Naive thymus-derived CD8-positive, alpha-beta T cell (primary cell): ENCODE measurements at places on chromosomes 12 and 14. TPM values are rescaled to one million over a fixed set of nuclear protein-coding genes. Genes with fewer than 3 reads are reported as not detected.

The TMPRSS12 gene
- total RNA-seq = not detected

The HHIPL1 gene
- 0.34 TPM for total RNA-seq

The SETD1B gene
- total RNA-seq = 92.8 TPM

The PLEKHG7 gene
- not detected for total RNA-seq

The CLEC6A gene
- total RNA-seq = not detected

The MIA2 gene
- 26.0 TPM for total RNA-seq

The ATL1 gene
- 3.1 TPM for total RNA-seq

The NELL2 gene
- 626 TPM for total RNA-seq

The RAB15 gene
- total RNA-seq = 4.7 TPM

The MYF6 gene
- not detected for total RNA-seq

The ACTR6 gene
- 42.8 TPM for total RNA-seq

The HVCN1 gene
- 21.2 TPM for total RNA-seq

The SDR9C7 gene
- total RNA-seq = not detected

The TUNAR gene
- total RNA-seq = not detected

The EMP1 gene
- 2.2 TPM for total RNA-seq

The ARHGAP9 gene
- 291 TPM for total RNA-seq

The FBLN5 gene
- total RNA-seq = 8.1 TPM

- no peak for DNase-seq
These were observed 71.3 kb upstream of the DDX11 start for GRCh38 chr12:31002361-31002725.

DNA sequence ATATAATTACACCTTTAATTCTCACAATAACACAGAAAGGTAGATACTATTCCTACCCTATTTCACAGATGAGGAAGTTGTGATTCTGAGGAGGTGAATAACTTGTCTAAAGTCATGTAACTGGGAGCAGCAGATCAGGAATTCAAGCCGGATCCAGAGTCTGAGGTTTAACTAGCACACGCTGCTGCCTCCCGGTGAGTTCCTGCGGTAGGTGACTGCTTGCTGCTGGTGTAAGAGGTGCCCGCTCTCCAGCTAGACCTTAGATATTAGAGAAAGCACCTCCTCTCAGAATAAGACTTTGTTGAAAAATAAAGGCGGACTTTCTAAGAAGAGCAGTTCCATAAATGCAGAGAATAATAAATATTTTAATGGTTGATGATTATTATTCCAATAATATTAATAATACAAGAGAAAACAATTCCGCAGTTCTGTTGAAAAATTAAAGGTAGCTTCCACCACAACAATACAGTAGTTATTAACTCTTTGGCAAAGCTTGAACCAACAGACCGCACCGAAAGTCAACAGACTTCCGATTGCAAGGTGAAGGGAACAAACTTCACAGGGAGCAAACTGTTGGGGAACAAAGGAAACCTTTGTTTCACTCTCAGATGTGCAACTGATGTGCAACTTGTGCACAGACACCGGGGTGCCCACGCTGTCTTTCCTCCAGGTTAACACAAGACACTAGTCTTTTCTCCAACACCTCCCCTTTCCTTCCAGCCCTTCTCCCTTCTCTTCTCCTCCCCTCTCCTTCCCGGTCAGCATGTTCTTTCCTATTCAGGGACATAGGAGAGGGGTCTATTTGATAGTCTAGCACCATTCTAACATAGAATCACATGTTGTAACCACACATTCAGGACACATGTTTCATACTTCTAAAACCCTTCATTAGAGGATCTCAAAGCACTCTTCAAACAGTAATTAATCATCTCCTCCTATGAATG is 73.2 kb upstream of the EGLN3 start:
- no peak for DNase-seq

- no peak for DNase-seq
These were observed 352.0 kb upstream of the TMTC1 start for GRCh38 chr12:30135776-30136175.

DNA sequence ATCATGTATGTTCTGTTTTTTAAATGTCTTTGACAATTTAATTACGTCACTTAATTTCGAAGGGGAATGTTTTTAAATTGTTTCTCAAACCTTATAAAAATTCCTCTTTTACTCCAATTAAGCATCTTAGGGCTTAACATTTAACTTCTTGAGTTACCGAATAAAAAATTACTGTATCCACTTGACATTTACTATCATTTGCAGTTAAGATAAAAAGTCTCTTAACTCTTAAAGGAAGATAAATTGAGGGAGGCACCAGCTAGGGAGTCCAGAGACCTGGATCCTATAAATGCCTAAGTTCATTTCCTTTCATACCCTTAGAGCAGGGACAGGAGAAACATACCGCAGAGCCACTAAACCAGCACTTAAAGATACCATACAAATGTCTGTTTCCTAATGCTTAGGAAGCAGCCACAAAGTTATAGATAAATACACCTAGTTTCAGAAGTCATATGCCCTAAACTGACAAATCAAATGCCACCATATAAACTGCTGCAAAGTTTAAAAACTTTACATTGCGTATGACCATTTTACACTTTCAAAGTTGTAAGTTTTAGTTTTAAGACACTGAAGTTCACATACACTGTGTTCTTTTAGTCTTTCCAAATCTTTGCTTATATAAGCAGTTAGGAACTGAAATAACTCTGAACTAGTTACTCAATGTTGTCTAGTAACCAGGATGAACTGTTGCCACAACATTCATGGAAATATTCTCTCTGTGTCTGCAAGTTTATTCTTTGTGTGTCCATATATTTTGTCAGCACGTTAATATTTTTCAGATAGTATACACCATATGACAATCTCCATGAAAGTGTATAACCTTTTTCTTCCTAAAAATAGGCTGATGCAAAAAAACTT is 71.2 kb downstream of the GALNT4 start:
- no peak for DNase-seq

DNA sequence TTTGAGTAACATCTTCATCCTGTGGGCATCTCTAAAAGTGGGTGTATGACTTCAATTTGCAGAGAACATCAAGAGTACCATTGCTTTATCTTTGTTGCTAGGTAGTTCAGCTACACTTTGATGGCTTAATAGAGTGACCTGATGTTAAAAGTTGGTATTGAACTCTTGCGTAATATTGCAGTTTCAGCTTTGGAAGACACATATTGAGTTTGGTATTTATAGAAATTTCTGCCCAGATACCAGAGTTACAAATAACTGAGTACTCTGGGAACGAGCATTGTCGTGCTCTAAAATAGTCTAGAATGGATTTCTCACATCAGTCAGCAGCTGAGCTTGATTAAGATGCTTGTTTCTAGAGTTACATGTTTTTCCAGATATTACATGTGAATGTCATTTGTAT is 24.8 kb upstream of the AKAP5 start:
- DNase-seq = no peak

GRCh38 chr12:118463677-118464076 is 87.3 kb downstream of the SUDS3 start:
- no peak for DNase-seq

GRCh38 chr14:104680806-104681688 is 8.4 kb upstream of the INF2 start:
- DNase-seq = no peak

- no peak for DNase-seq
These were observed 202.7 kb downstream of the FBXL14 start for GRCh38 chr12:1391722-1392121.

GRCh38 chr12:69313209-69313608 is 35.0 kb upstream of the LYZ start:
- DNase-seq = no peak

- DNase-seq = no peak
These were observed 102.1 kb downstream of the KCNH5 start for GRCh38 chr14:62943202-62943601.

GRCh38 chr12:100671396-100672074 is 98.1 kb downstream of the GAS2L3 start:
- DNase-seq = no peak

- no peak for DNase-seq
These were observed 832 bp upstream of the CACNA2D4 start for GRCh38 chr12:1919284-1919683.

GRCh38 chr12:71186571-71187288 is 28.9 kb upstream of the TSPAN8 start:
- DNase-seq = no peak

GRCh38 chr12:111656016-111656415 is 29.7 kb downstream of the BRAP start:
- DNase-seq = no peak

DNA sequence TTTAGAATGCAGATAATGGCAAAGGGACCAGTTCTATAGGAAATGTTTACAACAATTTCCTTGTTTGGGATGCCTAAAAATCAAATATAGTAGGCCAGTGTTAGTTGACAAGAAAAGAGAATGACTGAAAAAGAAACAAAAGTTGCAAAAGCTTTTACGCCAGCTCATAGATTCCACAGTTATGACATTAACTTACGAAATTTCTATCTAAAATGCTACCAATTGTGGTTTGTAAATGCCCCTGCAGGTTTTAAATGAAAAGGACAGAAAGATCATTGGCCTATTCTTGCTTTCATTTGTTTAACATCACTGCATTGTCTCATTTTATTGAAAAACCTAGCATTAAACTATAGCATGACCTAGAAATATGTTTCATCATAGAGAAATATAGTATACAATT is 345.8 kb downstream of the CCDC91 start:
- DNase-seq = no peak

GRCh38 chr12:57739914-57740538 is 1.5 kb upstream of the AGAP2 start:
- no peak for DNase-seq

GRCh38 chr12:31226639-31227038 is 99.3 kb downstream of the SINHCAF start:
- no peak for DNase-seq

- DNase-seq = no peak
These were observed 26.4 kb upstream of the MED13L start for GRCh38 chr12:116303929-116304328.

- no peak for DNase-seq
These were observed 292.6 kb downstream of the ACSS3 start for GRCh38 chr12:81370456-81370855.

- DNase-seq = no peak
These were observed 709 bp downstream of the INHBC start for GRCh38 chr12:57435293-57435692.

DNA sequence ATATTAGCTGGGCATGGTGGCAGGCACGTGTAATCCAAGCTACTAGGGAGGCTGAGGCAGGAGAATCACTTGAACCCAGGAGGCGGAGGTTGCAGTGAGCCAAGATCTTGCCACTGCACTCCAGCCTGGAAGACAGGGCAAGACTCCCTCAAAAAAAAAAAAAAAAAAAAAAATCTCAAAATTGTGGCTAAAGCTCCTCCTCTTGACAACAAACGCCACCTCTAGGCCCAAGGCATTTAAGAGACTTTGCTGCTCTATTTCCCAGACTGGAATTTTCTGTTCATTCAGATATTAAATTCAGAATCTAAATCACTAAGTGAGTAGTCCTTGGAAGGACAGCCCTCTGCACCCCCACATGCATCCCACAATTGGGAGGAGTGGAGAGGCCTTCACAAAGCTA is 1.4 kb downstream of the ZFYVE1 start:
- DNase-seq = no peak

DNA sequence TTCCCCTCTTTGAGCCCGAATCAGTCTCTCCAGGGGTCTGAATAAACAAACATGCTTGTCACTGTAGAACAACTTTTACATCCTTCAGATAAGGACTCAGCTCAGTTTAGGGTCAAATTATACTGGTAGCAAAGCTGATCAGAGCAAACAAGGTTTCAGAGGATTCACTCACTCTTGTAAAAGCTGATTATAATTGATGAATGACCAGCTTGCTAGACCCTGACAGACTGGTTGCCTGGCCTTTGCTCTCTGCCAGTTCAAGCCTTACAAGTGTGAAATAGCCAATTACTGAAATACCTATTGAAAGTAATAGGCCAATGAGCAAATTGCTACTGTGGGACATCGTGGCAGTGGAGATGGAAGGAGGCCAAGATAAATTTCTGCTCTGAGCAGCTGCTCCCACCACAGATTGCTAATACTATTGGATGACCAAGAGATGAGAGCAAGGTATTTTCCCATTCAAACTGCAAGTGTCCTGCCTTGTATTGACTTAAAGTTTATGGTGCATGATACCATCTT is 177.6 kb downstream of the PDZRN4 start:
- no peak for DNase-seq

DNA sequence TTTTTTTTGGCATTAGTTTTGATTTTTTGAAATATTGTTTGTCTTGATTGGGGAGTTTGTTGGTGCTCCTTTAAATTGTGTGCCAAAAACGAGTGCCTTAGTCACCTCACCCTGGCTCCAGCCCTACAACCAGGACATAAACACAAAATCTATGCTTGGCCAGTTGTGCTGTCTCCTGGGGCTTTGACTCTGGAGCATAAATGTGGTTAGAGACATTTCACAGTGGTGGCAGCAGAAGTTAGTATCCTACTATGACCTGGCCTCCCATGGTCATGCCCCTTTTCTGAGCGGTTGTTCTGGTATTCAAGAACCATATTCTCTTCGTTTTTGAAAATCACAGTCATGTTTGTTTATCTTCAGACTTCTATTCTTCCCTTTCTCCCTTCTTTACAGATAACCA is 70.7 kb upstream of the PSMA6 start:
- no peak for DNase-seq

DNA sequence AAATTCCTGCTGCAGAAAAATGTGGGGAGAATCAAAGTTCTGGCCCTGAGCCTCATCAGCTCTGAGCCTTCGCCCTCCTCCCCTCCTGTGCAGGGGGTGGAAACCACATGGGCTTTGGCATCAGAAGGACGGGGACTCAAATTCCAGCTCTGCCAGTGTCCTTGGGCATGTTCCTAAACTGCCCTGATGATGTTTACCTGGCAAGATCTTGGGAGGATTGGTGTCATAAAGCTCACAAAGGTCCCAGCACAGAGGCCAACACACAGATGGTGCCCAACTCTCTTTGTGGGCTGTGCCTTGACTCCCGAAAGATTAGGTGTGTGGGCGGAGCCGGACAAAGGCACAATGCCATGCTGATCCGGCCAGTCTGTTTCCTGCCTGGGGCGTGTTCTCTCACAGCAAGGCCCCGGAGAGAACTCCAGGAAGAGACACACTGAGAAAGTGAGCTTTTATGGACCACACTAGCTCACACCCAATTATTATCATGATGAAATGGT is 20.5 kb upstream of the CLMN start:
- no peak for DNase-seq

- DNase-seq = no peak
These were observed 8.8 kb downstream of the BDKRB1 start for GRCh38 chr14:96264853-96265252.

DNA sequence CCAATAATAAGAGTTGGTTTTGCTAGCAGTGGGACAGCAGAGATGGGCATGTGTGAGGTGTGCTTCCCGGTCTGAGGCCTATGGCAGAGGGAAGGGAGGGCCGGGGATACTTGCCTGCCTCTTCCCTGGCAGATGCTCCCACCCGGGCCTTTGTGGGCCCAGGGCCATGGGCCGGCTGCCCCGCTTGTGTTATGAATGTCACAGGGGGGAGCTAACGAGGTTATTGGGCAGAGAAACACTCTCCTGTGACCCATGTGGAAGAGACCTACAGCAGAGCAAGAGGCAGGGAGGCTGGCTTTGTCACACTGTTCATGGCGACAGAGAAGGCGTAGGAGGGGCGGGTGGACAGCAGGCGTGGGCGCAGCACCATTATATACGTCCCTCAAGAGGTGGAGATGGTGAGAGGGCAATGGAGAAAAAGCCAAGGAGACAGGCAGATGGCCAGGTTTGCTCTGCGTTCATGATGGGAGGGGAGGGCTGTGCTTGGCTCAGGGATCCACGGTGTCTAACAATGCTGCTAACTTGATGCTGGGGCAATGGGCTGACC is 13.3 kb downstream of the CCND2 start:
- no peak for DNase-seq
